ENCODE measurements at places on chromosomes 5 and 9.

GRCh38 chr9:79970146-79970425, 398.3 kb downstream of the TLE4 start:
- DNase-seq: no peak

DNA sequence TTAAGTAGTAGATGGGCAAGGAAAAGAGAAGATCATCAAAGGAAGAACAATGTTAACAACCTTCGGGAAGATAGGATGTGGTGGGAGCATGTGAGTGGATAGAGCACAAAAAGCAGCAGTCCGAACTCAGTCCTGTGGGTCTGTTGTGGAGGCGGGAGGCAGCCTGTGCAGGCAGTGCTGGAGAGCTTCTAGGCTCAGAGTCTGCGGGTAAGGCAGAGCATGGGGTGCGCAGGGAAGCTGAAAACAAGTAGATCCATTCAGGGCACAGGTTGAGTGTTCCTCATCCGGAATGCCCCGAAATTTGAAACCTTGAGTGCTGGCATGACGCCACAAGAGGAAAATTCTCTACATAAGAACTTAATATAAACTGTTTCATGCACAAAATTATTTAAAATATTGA, 84.9 kb downstream of the PPIC start:
- DNase-seq: no peak

GRCh38 chr5:86330736-86331135, 287.0 kb upstream of the COX7C start:
- DNase-seq: no peak

DNA sequence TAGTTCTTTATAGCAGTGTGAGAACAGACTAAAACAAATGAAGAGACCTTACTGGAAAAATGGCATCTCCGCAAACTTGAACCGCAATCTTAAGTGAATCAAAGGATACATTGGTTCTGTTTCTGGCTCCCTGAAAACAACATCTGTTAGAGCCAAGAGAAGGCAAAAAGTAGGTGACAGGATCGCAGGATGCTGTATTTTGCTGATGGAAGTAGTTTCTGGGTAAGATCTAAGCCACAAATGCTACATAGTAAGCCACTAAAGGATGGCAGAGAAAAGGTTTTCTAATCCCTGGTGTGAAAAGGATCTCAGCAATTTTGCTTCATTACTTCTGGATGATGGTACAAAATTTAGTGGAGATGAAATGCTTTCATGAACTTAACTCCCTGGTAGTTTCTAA, 63.3 kb upstream of the HTR4 start:
- DNase-seq: no peak

GRCh38 chr5:86979811-86980411, 287.8 kb upstream of the RASA1 start:
- DNase-seq: no peak

DNA sequence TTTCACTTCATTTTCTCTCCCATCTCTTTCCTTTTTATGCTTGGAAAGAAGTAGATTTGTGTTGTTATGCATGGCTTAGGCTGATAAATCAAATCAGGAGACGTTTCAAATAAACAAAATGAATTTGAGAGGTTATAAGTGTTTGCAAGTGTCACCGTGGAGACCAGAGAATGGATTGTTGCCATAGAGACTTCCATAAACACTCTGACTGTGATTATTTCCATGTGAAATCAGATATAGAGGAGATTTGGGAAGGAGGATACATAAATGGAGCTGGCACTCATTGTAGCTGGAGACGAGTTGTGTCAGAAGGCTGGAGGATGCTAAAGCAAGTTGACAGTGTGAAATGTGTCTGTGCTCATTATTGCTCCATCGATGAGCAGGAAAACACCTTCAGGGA, 84.2 kb upstream of the PCSK1 start:
- DNase-seq: no peak

DNA sequence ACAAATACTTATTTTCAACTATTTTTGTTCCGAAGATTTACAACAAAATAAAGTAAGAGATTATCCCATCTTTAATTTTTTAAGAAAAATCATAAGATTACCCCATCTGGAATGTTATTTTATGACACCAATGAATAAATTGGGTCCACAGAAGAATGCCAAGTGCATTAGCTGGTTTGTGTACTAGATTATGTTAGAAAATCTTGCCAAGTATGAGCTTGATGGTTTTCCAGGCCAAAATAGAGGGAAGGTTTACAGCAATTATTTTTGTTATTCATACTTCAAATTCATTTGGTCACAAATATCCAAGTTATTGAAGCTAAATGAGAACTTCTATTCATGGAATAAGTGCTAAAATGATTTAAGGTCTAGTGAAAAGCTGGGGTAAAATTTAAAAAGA, 109.4 kb upstream of the DMRTA1 start:
- DNase-seq: no peak

DNA sequence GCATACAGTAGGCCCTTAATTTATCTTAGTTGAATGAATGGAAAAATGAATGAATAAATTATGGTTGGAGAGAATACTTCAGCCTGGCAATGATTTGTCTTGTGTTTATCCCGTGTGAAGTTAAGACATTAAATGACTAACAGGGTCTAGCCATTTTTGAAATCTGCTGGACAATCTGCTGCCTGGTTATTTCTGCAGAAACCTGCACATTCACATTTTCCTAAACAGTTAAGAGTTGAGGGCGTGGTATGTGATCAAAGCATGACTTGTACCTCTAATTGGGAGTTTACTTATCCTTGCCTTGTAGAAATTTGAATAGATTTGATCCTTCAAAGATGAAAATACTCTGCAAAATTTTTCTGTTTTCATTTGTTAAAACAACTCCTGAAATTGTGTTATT, 34.6 kb upstream of the NDFIP1 start:
- DNase-seq: no peak

GRCh38 chr5:27308153-27308552, 269.8 kb upstream of the CDH9 start:
- DNase-seq: no peak

- no peak for DNase-seq
Measured at GRCh38 chr5:39198127-39198526, 21.2 kb downstream of the FYB1 start.

DNA sequence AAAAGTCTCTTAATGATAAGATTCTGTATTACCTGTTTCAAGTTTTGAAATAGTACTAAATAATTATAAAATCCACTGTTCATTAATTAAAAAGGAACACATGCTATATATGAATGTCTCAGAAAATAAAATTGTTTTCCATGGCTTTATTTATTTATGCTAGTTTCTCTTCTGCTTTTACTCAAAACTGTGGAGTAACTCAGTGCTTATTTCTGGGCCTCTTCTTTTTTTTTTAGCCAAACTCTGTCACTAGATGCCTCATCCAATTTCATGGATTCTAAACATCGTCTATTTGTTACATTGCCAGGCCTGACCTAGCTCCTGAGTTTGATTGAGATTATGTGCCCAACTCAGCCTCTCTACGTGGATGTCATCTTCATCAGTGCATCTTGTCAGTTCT, 1509.7 kb downstream of the MAT2B start:
- DNase-seq: no peak

- DNase-seq: peak; percentile 12
Measured at GRCh38 chr5:135203593-135204036, 169.6 kb upstream of the PITX1 start.

GRCh38 chr9:137788561-137789294, 88.9 kb upstream of the CACNA1B start:
- no peak for DNase-seq

- DNase-seq: no peak
Measured at GRCh38 chr5:127256886-127257597, 33.6 kb upstream of the MEGF10 start.

GRCh38 chr5:84017523-84018172, 297.0 kb upstream of the HAPLN1 start:
- DNase-seq: no peak

- DNase-seq: no peak
Measured at GRCh38 chr5:138635708-138636107, 60.5 kb upstream of the HSPA9 start.

GRCh38 chr5:94632024-94632423, 13.6 kb downstream of the SLF1 start:
- DNase-seq: no peak

DNA sequence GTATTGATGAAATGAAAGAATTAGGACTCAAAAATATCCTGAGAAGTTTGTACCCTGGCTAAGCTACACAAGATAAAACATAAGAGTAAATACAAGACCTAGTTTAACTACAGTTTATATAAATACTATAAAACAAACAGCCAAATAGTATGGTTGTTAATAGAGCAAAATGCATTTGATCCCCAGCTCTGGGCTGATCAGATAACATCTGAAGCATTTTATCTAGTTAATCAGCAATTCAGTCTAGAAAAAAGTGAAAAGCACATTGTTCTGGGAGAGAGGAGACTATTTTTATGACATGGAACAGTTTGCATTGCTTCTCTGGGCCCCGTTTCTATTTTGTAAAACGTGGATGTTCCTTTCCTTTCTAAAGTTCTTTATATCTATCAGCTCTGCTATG, 139.6 kb upstream of the RORB start:
- DNase-seq: no peak

GRCh38 chr5:65805089-65805488, 83.1 kb downstream of the NLN start:
- DNase-seq: no peak

DNA sequence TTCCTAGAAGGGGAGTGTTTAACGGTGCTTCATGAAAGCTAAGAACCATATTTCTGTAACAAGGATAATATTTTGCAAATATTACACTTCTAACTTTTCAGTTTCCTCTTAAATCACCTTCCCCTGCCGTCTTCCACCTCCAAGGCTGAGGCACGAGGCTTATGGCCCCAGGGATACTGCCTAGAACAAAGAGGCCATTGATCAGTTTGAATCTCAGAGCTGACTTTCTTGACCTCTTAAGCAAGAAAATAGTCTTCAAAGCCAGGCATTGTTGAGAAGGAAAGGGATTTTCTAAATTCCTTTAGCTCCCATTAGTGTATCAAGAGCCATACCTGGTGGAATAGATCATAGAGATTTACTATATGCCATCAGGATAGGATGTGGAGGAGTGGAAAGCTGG, 566.2 kb downstream of the BNC2 start:
- DNase-seq: no peak

DNA sequence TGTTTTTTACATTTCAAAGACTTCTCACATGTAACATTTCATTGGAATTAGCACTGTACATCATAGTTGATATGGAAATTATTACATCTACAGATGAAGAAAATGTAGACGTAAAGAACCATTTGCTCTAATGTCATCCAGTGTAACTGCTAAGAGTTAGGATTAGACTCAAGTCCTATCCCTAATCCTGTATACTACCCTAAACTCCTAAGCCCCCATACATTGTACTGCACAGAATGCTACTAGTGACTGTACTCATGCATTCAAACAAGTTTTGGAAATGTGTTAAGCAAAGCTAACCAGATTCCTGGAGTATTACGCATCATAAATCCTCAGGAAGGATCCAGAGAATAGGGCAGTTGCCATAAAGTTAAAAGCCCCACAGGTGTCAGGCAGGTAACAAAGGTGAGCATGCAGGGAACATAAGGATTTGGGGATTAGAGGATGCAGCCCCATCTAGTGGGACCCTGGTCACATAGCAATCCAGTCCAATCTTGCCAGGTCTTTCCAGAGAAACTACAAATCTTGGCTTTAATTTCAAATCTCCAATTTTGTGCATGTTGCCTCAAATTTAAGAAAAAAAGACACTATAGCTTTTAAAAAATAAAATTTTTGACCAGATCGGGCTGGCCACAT, 32.0 kb downstream of the HAVCR1 start:
- DNase-seq: peak; percentile 4

DNA sequence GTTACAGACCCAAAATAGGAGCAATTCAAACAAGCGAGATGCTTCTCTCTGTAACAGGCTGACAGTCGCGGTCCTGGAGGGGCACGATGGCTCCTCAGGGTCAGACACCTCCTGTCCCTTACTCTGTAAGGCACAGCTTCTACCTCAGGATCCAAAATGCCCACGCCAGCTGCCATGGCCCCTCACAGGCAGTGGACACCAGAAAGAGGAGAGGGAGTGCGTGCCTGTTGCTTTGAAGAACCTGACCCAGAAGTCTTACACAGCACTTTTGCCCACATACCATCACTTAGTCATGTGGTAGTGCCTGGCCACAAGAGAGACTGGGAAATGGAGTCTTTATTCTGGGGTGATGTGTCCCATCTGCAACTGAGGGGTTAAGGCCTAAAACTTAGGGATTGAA, 11.6 kb upstream of the ABL1 start:
- no peak for DNase-seq

GRCh38 chr9:127417131-127418036, 6.8 kb upstream of the ZNF79 start:
- DNase-seq: peak; percentile 4

GRCh38 chr9:93354451-93354850, 97.0 kb upstream of the FAM120A start:
- no peak for DNase-seq

DNA sequence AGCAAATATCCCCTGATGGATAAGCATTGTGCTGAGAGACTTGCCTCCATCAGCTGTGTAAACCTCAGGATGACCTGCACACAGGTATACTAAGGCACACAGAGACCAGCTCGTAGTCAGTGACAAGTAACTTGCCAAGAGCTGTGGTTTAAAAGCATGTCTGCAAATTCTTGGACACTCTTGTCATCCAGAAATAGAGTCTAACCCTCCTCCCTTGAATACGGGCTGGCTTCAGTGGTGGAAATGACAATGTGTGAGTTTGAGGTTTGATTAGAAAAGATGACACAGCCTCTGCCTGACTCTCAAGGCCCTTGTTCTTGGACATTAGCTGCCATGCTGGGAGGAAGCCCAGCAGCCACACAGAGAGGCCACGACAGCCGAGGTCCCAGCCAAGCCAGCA, 114.4 kb downstream of the GADD45G start:
- DNase-seq: no peak

DNA sequence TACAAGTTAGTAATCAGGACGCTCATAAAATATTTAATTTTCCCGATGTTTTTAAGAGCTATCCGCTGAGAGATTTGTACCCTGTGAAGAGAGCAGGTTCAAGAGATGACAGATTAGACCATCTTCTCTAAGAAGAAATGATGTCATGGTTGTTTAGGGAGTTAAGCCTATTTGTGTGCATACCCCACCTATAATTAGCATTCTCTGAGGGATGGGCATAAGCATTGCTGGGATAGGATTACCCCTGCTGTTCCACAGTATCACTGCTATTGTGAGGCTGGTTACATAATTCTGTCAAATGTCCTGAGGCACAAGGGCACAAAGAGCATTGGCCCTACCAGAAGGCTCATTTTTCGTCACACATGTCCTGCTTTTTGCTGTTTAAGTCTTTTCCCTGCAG, 687.0 kb downstream of the CETN3 start:
- peak; percentile 4 for DNase-seq

DNA sequence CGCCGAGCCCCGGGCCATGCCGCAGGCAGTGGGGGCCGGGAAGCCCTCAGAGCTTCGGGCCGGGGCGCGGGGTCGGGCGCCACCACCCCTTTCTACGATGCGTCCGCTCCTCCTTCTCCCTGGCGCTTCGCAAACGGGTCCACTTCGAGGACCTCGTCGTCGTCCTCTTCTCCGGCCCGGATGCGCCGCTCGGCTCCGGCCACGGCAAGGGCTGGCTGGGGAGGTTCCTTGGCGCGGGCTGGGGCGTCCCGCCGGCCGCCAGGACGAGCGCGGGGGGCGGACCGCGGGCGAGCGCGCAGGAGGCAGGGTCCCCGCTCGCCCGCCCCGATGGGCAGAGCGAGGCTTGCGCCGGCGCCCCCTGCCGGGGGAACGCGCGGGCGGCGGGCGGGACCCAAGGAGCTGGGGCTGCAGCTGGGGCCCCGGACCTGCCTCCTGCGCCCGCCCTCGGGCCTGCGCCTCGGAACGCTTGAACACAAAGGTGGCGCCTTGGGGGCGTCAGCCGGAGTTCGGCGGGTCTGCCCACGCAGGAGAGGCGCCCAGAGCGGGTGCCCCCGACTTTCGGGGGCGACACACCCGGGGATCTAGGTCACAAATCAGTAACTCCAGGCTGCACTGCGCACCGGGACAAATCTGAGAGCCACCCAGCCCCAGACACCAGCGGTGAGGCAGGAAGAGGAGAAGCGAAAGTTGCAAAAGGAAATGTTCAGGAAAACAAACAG, at the start of gene ROR2:
Gene ROR2, minus strand, starts transcription at position 283 of the 719 bp plus-strand sequence.
- no peak for DNase-seq
